ENCODE measurements at places on chromosomes 2 and 18.
A peak's percentile ranks its signal among the peaks of the same experiment; 100 is the strongest.

DNA sequence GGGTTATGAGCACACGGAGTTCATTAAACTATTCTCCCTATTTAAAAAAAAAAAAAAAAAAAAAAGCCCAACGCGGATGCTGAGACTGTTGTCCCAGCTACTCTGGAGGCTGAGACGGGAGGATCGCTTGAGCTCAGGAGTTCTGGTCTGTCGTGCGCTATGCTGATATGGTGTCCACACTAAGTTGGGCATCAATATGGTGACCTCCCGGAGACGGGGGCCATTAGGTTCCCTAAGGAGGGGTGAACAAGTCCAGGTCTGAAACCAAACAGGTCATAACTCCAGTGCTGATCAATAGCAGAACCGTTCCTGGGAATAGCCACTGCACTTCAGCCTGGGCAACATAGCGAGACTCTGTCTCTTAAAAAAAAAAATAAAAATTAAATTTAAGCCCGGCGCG, 12.9 kb upstream of the ANKRD53 start:
- DNase-seq: no peak

GRCh38 chr18:26992926-26993325, 127.4 kb upstream of the AQP4 start:
- no peak for DNase-seq

GRCh38 chr2:117885308-117885707, 70.8 kb downstream of the DDX18 start:
- DNase-seq: no peak

- DNase-seq: no peak
These were observed 6.3 kb downstream of the RND3 start for GRCh38 chr2:150480971-150481830.

GRCh38 chr18:69758458-69758857, 189.2 kb downstream of the CD226 start:
- DNase-seq: peak; percentile 77

- no peak for DNase-seq
These were observed 12.2 kb upstream of the NFATC1 start for GRCh38 chr18:79383388-79384056.

DNA sequence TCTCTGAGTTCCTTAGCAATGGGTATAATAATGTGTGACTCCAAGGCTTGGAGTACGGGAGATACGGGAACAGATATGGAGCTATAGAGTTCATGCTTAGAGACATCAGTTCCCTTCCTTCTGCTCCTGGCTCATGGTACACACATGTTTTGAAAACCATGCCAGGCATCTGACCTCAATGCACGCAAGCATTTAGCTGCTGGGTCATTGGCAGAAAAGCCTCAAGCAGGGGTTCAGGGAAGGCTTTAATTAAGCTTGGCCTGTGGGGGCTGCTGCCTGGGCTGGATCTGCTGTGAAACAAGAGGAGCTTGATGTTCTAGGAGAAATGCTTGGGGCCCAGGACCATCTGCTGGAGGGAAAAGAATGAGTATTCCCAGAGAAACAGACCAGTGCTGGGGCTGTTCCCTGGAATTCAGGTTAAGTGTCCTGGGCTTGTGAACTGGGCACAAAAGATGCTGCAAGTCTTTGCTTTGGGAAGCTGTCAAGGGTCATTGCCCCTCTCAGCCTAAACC, 3.2 kb downstream of the ALLC start:
- no peak for DNase-seq

GRCh38 chr18:79926715-79927606, 24.5 kb downstream of the SLC66A2 start:
- no peak for DNase-seq

GRCh38 chr18:27411911-27412310, 226.8 kb upstream of the CHST9 start:
- peak; percentile 41 for DNase-seq

GRCh38 chr2:37671009-37671815, at the start of gene CDC42EP3:
CDC42EP3 (minus strand) TSS chr2:37671642; CDS start chr2:37646587, 25,055 bp downstream.
- peak; percentile 79 for DNase-seq

Data from GM23248 (cell line).